Right renal cortex interstitium (tissue), 3 donors: ENCODE measurements at places on chromosomes 6 and 20. TPM values are rescaled to one million over a fixed set of nuclear protein-coding genes. Genes with fewer than 3 reads are reported as not detected.

The SMPDL3A gene
- 17.7 TPM for polyA plus RNA-seq

The TLDC2 gene
- 4.8 TPM for polyA plus RNA-seq

The ZNF133 gene
- 24.3 TPM for polyA plus RNA-seq

The REM1 gene
- polyA plus RNA-seq = 0.60 TPM

DNA sequence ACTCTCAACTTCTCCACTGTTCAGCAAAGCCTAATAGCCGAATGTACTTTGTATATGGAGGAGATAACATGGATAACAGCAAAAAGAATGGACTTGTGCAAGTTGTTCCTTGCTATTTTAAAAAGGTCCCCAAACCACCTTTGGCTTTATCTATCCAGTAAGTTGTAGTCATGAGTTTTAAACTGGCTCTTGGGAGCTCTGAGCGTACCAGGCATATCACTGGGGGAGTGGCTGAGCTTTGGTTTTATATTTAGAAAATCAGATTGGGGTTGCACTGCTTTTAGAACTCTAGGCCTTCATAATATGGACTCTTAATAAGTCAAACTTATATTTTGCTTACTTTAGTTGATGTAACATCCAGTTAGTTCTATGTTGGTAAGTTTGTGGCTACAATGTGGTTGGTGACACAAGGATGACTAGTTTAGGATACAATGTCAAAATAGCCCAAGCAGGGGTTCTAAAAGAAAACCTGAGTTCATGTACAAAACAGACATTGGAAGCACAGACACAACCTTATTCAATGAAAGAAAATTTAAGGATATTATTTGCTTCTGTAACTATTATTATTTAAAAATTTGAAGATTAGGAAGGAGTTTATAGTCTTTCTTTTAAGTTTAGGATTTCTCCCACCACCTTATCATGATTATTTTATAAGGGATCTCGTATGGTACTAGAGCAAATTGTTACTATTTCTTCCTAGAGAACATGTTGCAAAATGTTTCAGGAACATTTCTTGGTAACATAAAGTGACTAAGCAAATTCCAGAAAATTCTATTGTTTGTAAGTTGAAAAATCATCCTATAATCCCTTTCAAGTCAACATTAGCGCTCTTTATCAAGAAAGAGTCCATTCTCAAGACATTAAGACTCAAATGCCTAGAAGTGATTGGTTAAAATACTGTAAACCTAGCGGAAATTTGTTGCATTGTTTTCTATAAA, 165.8 kb upstream of the SUPT3H start:
- no peak for DNase-seq

DNA sequence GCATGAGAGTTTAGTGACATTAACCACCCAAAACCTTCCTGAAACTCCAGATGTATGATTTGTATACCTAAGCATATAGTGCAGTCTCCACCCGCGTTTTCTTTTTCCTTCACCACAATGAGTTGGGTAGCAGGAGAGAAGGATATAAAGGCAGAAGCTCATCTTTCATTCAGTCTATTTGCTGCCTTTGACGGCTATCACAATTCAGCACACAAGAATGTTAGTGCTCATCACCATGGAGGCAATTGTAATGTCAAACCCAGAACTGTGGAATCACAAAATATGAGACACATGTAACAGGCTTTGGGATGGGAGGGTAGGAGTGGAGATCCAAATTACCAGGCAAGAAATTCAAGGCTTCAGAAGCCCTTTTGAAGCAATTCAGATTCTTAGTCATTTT, 17.6 kb downstream of the ZHX3 start:
- DNase-seq = no peak

GRCh38 chr6:41197234-41197633, 3.7 kb downstream of the TREML2 start:
- no peak for DNase-seq

GRCh38 chr20:9884666-9885065, 45.8 kb upstream of the PAK5 start:
- no peak for DNase-seq

DNA sequence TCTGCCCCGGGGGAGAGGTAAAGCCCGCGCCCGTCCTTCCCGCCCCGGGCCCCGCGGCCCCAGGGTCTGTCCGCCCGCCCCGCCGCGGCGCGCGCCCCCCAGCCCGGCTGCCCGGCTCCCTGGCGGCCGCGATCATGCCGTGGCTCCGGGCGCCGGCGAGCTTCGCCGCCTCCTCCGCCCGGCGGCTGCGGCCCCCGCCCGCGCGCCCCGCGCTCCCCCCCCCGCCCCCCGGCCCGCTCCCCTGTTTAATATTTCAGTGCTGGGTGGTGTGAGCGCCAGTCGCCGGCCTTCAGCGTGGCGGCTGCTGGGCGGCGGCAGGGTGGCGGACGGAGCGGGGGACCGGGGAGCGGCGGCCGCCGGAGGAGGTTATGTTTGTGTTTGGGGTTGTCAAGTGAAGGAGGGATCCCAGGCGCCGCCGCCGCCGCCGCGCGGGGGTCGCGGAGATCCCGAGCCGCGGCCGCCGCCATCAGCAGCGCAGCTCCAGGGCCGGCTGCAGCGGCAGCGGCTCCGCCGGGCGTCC, at the start of gene HIVEP1:
TSS of gene HIVEP1 (plus strand) at position 275 of the 520 bp plus-strand sequence. CDS start 3,317 bp downstream, outside the sequence.
- DNase-seq = no peak

- no peak for DNase-seq
Observed at GRCh38 chr20:38927902-38928578, 1.8 kb downstream of the FAM83D start.

DNA sequence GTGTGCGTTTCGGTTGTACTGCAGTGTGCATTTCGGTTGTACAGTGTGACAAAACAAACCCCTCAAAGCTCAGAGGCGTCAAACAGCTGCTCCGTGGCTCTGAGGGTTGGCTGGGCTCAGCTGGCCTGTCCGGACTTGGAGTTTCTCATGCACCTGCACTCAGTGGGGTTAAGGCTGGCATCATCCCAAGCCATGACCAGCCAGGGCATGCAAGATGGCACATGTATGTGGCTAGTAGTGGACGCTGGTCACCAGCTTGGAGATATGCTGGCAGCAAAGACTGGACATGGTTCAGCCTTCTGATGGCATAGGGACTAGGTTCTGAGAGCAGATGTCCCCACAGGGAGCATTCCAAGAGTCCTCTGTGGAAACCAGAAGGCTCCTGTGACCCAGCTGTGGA, 187.2 kb downstream of the CDH4 start:
- no peak for DNase-seq

- DNase-seq = no peak
Observed at GRCh38 chr6:156513504-156513903, 263.7 kb upstream of the ARID1B start.

DNA sequence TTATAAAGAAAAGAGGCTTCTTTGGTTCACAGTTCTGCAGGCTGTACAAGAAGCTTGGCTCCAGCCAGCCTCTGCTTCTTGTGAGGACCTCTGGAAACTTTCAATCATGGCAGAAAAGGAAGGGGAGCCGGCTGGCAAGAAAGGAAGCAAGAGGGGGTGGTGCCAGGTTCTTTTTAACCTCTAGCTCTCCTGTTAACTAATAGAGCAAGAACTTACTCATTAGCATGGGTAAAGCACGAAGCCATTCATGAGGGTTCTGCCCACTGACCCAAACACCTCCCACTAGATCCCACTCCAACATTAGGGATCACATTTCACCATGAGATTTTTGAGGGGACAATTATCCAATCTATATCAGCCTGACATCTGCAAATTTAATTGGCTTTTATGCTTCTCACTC, 347.1 kb downstream of the GRIK2 start:
- DNase-seq = no peak

GRCh38 chr6:25457516-25457915, 178.3 kb downstream of the CARMIL1 start:
- DNase-seq = no peak

- no peak for DNase-seq
Observed at GRCh38 chr6:163599136-163599535, 184.6 kb downstream of the QKI start.

DNA sequence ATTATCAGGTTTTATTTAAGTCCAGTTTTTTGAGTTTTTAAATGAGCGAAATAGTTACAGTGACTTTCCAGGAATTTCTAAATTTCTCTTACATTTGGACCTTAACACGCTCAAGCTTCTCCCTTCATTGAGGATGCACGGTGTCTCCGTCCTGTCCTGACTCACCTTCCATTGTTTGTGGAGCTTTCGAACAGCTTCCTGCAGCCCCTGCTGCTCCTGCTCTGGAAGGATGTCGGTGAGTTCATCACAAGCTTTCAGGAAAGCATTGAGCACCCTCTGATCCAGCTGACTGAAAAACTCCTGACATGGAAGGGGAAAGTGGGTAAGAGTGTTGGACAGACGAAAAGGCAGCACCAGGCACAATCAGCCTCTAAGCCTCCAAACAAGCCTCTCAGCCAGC, 183.7 kb downstream of the SYNE1 start:
- DNase-seq = no peak

DNA sequence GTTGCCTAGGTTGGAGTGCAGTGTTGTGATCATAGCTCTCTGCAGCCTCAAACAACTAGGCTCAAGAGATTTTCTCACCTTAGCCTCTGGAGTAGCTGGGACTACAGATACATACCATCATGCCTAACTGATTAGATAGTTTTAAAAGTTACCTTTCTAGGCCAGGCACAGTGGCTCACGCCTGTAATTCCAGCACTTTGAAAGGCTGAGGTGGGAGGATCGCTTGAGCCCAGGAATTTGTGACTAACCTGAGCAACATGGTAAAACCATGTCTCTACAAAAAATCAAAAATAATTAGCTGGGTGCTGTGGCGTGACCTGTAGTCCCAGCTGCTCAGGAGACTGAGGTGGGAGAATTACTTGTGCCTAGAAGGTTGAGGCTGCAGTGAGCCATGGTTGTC, 41.2 kb downstream of the SLC17A5 start:
- DNase-seq = no peak

GRCh38 chr20:19916531-19917485, 100.4 kb upstream of the NAA20 start:
- no peak for DNase-seq
